H7 (cell line): ENCODE measurements at places on chromosomes 1 and 21. TPM values are rescaled to one million over a fixed set of nuclear protein-coding genes. Genes with fewer than 3 reads are reported as not detected.

Gene CCDC17
- total RNA-seq = 3.0 and 7.4 TPM in 2 replicates

Gene FAM78B
- 2.3 and 4.5 TPM in 2 replicates for total RNA-seq

Gene LGALS8
- 16.8 and 27.7 TPM in 2 replicates for total RNA-seq

Gene BRINP2
- not detected in 2 replicates for total RNA-seq

Gene ZSWIM5
- 3.3 and 4.7 TPM in 2 replicates for total RNA-seq

Gene SELL
- not detected in 2 replicates for total RNA-seq

Gene S100A14
- 1.8 and 2.0 TPM in 2 replicates for total RNA-seq

Gene COL24A1
- 0.21 and 1.0 TPM in 2 replicates for total RNA-seq

Gene TCHH
- not detected in 2 replicates for total RNA-seq

Gene NOS1AP
- 5.4 and 5.6 TPM in 2 replicates for total RNA-seq

Gene TRABD2B
- total RNA-seq = 2.0 and 4.4 TPM in 2 replicates

Gene SIM2
- total RNA-seq = 0.07 and 0.11 TPM in 2 replicates

Gene GJB3
- total RNA-seq = 0.31 TPM in 1 of 2 replicates, not detected in the other

Gene THEM5
- not detected in 2 replicates for total RNA-seq

Gene C4BPA
- total RNA-seq = not detected in 2 replicates

- peak; percentile 85 for DNase-seq
Measured at GRCh38 chr1:151993734-151994496, at the start of gene S100A10. Gene S100A10 (minus strand): TSS chr1:151993859. CDS start chr1:151986230, 7,629 bp downstream.

- no peak for DNase-seq
Measured at GRCh38 chr1:75174031-75174760, 40.0 kb downstream of the LHX8 start.

DNA sequence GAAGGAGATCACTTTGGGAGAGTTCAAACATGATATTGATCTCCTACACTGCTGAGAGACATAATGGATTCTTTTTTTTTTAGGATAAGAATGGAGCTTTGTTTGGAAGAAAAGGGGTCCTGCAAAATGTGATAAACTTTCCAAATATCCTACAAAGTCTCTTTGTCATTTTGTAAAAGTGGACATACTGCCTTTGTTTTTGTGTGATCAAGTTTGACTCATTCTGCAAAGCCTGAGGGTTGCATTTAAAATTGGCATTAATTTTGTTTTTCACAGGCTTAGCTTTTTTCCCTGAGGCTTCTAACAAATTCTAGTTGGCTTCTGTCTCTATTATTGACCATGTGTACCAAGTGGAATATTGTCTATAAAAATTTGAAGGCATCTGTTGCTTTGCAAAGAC lies 113.2 kb downstream of the AK5 start:
- no peak for DNase-seq

GRCh38 chr1:198361237-198361767 lies 179.2 kb downstream of the ATP6V1G3 start:
- DNase-seq = no peak

- DNase-seq = no peak
Measured at GRCh38 chr1:192951691-192952460, 107.3 kb downstream of the UCHL5 start.

GRCh38 chr1:12345350-12346217 lies 115.8 kb downstream of the VPS13D start:
- no peak for DNase-seq

- DNase-seq = peak; percentile 88
Measured at GRCh38 chr1:202692959-202693555, 17.2 kb downstream of the SYT2 start.

DNA sequence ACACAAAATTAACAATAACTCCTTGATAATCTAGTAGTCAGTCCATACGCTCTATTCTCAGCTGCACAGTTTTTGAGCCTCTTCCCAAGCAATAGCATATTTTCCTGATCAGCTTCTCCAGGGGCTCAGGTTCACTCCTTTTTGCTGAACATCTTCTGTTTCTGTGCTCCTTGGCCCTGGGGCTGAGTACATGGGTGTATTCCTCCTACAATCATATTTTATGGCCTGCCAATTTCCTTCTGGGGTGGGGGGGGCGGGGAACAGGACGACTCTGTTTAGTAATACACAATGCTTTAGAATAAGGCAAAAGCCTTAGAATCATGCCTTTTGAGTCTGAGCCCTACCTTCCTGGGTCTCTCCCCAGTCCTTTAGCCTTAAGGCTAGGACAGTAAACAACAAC lies 8.5 kb downstream of the CLDN19 start:
- DNase-seq = no peak

GRCh38 chr1:21175670-21176581 lies 771 bp downstream of the EIF4G3 start:
- DNase-seq = peak; percentile 72

DNA sequence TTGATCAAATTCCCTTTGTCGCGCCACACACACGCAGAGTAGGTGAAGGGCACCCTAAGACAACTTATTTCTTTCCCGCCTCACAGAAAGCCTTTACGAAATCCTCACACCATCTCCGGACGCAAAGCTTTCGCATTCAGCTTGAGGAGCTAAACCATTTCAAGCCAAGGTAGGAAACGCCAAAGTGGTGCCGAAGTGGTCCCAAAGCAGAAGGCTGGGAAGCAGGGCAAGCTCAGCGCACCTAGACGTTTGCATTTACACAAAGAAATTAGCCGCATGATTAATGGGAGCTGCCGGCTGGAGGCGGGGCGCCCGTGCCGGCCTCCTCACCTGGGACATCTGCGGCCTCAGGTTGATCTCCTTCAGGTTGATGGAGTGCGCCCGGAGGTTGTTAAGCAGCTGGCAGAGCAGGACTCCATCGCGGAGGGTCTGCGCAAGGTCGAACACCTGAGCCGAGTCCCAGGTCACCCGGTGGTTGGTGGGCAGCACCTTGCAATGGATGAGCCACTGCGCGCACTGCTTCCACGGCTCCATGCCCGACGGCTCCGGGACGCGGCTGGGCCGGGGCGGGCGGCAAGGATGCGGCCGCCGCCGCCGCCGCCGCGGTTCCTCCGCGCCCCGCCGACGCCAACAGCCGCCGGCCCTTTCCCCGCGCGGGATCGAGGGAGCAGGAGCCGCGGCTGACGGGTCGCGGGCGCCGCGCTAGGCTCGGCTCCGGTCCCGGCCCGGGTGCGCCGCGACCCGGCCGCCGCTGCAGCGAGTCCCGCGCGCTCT lies 457 bp downstream of the VAV3 start:
- peak; percentile 78 for DNase-seq

DNA sequence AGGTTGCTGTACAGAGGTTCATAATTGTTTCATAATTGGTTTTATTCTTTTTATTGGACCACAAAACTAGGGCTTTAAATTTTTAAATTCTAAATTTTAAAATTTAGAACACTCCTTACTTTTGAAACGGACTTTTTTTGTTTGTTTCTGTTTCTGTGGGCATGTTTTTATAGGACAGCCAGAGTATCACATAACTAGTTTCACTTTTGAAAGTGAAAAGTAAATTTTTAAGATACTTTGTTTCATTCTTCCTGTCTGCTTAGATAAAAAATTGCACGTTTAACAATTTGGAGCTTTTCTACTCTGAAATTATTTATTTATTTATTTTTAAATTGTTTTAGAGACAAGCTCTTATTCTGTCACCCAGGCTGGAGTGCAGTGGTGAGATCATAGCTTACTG lies 29.7 kb downstream of the MDM4 start:
- no peak for DNase-seq

DNA sequence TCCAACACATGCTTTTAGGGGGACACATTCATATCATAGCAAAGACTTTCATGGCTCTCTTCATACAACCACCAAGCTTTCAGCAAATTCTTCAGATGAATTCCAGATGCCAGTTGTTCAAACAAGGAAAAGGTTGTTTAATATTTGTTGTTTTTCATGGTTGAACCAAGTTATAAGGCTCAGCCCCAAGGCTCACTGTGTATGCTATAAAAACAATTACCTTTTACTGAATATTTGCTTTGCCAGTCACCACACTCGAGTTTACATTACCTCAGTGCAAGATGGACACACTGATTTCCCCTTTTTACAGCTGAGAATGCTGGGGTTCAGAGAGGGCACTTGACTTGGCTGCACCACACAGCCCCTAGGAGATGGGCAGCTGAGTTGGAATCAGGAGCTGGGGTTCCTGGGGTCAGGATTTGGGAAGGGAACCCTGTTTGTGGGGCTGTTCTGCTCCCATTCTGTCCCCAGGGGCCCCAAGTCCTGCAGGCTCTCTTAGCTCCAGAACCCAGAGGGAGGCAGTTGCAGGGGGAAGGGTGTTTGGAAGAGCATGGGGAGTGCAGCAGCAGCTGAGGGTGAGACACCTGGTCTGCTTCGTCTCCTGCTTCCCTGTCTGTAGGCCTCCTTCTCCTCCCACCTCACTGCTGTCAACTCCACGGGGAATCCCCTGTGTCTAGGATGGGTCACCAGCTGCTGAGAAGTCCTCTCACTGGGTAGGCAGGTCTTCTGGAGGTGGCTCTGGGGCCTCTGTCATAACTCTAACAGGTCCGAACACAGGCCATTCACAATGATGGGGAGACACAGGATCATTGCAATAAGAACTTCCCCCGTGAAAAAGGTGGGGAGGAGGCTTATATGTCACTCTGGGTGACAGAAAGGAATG lies 12.8 kb upstream of the TMPRSS2 start:
- no peak for DNase-seq

GRCh38 chr1:94666797-94667196 lies 125.2 kb upstream of the F3 start:
- DNase-seq = no peak

- DNase-seq = peak; percentile 63
Measured at GRCh38 chr1:203480525-203481084, 5.0 kb downstream of the PRELP start.

- peak; percentile 30 for DNase-seq
Measured at GRCh38 chr1:81920245-81920740, 119.6 kb downstream of the ADGRL2 start.

DNA sequence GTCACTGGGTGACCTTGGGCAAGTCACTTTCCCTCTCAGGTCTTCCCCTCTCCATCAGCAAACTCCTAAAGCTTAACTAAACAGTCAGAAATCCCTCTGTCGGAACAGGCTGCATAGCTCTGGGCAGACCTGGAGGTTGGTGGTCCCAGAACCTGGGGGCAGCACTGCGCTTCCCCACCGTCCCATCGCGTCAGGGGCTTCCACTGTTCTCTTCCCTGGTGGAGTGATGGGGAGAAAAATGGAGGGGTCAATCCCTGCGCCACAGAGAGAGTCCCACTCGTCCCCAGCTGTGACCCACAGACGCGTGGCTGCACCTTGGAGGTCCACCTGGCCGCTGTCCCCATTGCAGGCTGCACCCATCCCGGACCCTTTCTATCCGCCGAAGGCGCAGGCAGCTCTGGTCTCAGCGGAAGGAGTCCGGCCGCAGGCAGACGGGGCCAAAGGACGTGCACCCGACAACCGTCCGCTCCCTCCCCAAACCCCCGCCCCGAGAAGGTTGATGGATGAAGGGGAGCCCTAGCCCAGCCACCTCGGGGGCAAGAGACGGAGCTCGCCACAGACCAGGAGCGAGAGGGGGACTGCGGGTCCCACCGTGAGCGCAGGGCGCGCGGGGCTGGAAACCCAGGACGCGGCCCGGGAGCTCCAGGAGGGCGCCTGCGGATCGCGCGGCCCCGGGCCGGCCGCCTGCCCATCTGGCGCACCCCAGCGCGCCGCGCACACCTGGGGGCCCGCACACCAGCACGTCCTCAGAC lies 588 bp upstream of the WNT3A start:
- peak; percentile 84 for DNase-seq

DNA sequence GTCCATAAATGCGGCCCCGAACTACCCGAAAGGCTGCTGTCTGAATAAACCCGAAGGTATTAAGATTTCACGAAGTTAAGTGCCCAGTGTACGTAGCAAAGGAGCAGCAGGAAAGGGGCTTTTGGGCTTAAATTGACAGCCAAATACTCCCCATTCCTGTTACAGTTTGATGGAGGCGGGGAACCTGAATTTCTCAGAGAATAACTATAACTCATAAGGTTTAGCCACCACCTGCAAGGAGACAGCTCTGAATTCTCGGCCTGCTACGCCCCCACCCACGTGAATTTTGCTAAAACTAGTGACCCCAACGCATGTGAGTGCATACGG lies 5.2 kb downstream of the GFI1 start:
- no peak for DNase-seq

GRCh38 chr1:3907031-3907534 lies 7.0 kb upstream of the C1orf174 start:
- DNase-seq = peak; percentile 85

GRCh38 chr1:9833632-9834031 lies 9.9 kb upstream of the CLSTN1 start:
- DNase-seq = peak; percentile 15

DNA sequence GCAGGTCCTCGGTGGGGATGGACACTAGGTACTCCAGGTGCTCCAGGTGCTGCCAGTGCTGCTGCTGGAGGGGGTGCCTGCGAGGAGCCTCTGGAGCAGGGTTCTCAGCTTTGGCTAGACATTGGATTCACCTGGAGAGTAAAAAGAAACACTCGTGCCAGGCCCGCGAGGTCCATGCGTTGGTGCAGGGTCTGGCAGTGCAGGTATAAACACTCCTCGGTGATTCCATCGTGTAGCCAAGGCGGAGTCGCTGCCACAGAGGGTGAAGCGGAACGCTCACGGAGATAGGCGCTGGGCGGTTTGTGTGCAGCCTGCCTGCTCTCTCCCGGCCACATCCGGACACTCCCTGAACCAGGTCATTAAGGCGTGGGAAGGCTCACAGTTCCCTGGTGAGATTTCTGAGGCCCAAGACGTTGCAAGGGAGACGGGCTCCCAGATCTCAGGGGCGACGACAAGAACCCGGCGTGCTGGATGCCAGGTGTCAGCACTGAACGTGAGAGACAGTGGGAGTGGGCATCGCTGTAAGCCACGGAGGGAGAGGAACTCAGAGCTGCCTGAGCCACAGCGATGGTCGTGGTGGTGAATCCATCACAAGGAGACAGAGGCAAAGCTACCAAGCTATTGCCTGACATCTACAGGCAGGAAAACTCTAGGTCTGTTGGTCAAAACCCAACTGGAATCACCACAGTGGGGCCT lies 17.2 kb upstream of the SUMO3 start:
- DNase-seq = no peak

- DNase-seq = peak; percentile 66
Measured at GRCh38 chr21:33101300-33101911, 31.5 kb downstream of the OLIG1 start.

GRCh38 chr21:36034211-36034913 lies 26.0 kb downstream of the SETD4 start:
- DNase-seq = no peak

DNA sequence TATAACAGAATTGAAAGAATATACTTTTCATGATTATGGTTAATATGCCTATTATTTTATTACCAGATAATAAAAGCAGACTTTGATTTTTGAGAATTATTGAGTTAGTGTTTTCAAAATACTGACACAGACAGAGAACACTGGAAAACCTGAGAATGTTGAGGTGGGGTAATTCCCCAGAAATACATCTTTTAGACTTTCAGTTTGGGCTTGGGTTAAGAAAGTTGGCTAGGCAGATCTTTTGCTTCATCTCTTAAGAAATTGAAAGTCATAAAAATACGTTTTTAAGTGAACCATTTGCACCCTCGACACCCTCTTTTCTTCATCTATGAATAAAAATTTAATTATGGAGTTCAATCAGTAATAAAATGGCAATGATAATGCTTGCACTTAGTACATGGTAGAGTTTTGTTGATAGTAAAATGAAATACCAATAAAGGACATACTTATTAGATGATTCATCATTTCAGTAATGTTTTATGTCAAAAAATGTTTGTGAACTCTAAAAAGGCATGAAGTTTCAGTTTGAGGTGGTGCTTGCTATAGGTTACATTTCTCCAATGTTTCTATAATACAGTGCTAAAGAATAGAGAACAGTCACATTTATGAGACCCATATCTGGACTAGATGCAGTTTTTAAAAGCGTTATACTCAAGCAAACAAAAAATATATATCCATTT lies 1.9 kb upstream of the SAMSN1 start:
- DNase-seq = no peak

- no peak for DNase-seq
Measured at GRCh38 chr1:224500796-224501195, 66.2 kb upstream of the WDR26 start.
